H1 (cell line): ENCODE measurements at places on chromosomes 5 and 9. TPM values are rescaled to one million over a fixed set of nuclear protein-coding genes. Genes with fewer than 3 reads are reported as not detected.

Gene BRINP1
- 20.3 and 20.5 TPM in 2 replicates for total RNA-seq

- DNase-seq: no peak
Measured at GRCh38 chr9:107387409-107387808, 102.2 kb downstream of the KLF4 start.

DNA sequence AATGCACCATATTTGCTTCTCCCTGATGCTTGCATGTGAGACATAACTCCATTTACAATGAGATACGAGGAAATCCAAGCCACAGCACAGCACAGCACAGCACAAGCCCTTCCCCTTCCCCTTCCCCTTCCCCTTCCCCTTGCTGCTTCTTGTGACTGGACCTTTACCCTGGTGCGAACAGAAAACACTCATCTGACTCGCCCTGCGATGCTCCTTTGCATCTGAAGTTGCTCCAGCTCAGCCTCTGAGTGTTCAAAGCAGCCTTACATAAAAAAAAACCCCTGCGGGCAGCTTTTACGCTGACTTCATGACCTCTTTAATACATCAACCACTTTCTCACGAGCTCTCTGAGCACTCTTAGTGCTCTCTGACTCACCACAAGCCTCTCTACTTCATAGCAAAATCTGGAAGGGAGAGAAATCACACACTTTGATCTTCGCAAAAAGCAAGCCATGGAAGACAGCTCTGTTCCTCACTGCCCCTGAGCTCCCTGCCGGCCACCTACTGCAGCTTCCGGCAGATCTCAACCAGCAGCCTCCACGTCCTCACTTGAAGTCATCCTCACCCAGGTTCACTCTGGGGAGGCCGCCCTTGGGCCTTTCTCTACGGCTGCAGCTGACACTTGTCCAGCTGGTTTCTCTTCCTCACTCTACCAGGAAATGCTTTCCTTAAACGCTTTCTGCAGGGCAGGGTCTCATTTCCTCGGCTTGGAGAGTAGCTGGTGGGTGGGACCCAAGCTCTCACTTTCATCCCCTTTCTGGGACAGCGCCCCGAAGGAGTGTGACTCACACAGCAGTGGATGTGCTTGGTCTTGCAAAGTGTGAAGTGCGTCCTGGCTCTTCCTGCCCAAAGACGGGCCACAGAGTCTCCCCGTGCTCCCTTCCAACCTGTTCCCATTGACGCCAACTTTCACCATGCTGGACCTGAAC, 5.3 kb downstream of the SLC34A1 start:
- DNase-seq: no peak

GRCh38 chr5:138077064-138077696, 6.7 kb upstream of the WNT8A start:
- no peak for DNase-seq

Gene IL3
- not detected in 2 replicates for total RNA-seq

Gene NOTCH1
- 55.6 and 60.9 TPM in 2 replicates for total RNA-seq

GRCh38 chr5:175691761-175692160, 33.9 kb downstream of the HRH2 start:
- no peak for DNase-seq

GRCh38 chr5:59041355-59041754, 458.5 kb downstream of the RAB3C start:
- no peak for DNase-seq
